CD8-positive, alpha-beta memory T cell (primary cell): ENCODE measurements at places on chromosomes 16 and 17. TPM values are rescaled to one million over a fixed set of nuclear protein-coding genes. Genes with fewer than 3 reads are reported as not detected.

PIK3R5 gene
- total RNA-seq, result 28.6 TPM

- no peaks in the 10 kb centered on the region for H3K27me3 ChIP-seq
- H3K4me1 ChIP-seq, result no peaks in the 10 kb centered on the region
- no peak overlapping the region for H3K4me3 ChIP-seq
- H3K27ac ChIP-seq, result no peak overlapping the region
These were observed 1.4 kb downstream of the CDH11 start for GRCh38 chr16:65120461-65120830.

DNA sequence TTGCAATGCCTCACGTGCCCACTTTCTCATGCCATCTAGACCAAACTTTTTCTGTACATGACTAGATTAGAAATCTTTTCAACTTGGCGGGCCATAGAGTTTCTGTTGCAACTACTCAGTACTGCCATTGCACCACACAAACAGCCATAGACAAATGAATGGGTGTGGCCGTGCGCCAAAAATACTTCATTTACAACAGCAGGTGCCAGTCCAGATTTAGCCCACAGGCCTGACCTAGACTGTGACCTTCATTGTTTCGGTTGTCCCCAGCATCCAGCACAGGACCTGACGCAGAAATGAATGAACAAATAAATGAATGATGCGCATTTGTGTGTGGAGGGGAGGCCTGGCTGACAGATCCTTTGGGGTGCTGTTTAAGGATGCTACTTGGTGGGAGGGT is 14.3 kb upstream of the PDK2 start:
- no peaks in the 10 kb centered on the region for H3K36me3 ChIP-seq
- H3K27ac ChIP-seq, result no peak overlapping the region
- H3K27me3 ChIP-seq, result no peaks in the 10 kb centered on the region
- no peak for DNase-seq
- H3K4me3 ChIP-seq, result no peak overlapping the region

GRCh38 chr17:41061964-41062363 is 2.0 kb upstream of the KRTAP2-3 start:
- no peak for DNase-seq
- no peaks in the 10 kb centered on the region for H3K36me3 ChIP-seq
- H3K4me3 ChIP-seq, result no peak overlapping the region
- H3K27me3 ChIP-seq, result no peaks in the 10 kb centered on the region
- no peak overlapping the region for H3K27ac ChIP-seq

CBX2 gene
- 2.2 TPM for total RNA-seq

DNA sequence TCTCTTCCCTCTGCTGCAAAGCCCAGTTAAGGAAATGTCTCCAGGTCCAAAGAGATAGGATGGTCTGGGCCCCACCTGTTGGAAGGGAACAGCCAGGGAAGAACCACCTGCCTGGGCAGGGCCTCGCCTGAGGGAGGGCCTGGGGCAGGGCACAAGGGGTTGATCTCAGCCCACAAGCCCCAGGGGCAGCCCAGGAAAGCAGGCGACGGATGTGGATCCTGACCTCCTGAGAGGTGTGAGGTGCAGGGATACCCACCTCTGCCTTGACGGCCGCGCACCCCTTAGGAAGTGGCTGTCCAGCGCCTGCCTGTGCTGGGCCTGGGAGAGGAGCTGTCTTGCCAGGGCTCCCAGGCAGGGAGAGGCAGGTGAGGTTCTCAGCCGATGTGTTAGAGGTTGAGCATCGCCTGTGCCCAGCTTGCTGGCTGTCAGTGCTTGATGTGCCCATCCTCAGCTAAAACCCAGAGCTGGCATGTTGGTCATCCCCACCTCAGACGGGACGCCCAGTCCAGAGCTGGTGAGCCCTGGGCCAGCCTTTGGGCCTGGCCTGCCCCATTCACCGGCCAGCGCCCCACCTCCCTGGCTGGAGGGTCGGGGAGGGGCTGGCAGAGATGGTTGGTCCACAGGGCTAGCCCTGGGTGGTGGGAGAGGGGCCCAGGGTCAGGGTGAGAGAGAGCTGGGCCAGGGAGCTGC is 434 bp downstream of the CEMP1 start:
- no peaks in the 10 kb centered on the region for H3K36me3 ChIP-seq
- H3K4me1 ChIP-seq, result peaks cover 7% of the 10 kb centered on the region
- H3K27ac ChIP-seq, result peak overlapping the region; percentile 97
- H3K4me3 ChIP-seq, result no peak overlapping the region
